ENCODE measurements at places on chromosomes 7 and 10.

GRCh38 chr7:82419200-82419599 is 24.4 kb downstream of the CACNA2D1 start:
- DNase-seq: no peak

DNA sequence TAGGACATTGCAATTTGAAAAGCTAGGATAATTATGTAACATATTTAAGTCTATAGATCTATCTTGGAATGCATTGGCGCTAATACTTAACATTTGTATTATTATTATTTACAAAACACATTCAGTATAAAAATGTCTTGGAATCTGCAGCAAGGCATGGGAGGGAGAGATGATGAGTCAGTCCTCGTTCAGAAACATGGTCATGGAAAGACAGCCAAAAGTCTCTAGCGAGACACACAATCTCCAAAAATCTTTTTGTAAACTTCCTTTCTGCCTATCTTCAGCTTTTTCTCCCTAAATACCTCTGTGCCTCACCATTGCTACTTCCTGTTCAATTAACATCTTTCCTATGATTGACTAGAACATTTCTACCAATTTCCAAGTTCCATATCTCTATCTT is 188.4 kb upstream of the CACNA2D1 start:
- no peak for DNase-seq

- DNase-seq: no peak
Observed at GRCh38 chr7:87575521-87575920, 25.2 kb downstream of the ABCB1 start.

GRCh38 chr7:16805441-16805840 is 642 bp upstream of the AGR2 start:
- DNase-seq: no peak

GRCh38 chr10:112365014-112365432 is 8.9 kb upstream of the ACSL5 start:
- DNase-seq: no peak

GRCh38 chr10:12482587-12482986 is 133.2 kb downstream of the CAMK1D start:
- no peak for DNase-seq

GRCh38 chr10:73591935-73592699 is 975 bp upstream of the USP54 start:
- DNase-seq: no peak
